SK-N-MC (cell line): ENCODE measurements at places on chromosomes 7 and 10.

- DNase-seq = no peak
These were observed 97.5 kb downstream of the FAM53B start for GRCh38 chr10:124646483-124647352.

DNA sequence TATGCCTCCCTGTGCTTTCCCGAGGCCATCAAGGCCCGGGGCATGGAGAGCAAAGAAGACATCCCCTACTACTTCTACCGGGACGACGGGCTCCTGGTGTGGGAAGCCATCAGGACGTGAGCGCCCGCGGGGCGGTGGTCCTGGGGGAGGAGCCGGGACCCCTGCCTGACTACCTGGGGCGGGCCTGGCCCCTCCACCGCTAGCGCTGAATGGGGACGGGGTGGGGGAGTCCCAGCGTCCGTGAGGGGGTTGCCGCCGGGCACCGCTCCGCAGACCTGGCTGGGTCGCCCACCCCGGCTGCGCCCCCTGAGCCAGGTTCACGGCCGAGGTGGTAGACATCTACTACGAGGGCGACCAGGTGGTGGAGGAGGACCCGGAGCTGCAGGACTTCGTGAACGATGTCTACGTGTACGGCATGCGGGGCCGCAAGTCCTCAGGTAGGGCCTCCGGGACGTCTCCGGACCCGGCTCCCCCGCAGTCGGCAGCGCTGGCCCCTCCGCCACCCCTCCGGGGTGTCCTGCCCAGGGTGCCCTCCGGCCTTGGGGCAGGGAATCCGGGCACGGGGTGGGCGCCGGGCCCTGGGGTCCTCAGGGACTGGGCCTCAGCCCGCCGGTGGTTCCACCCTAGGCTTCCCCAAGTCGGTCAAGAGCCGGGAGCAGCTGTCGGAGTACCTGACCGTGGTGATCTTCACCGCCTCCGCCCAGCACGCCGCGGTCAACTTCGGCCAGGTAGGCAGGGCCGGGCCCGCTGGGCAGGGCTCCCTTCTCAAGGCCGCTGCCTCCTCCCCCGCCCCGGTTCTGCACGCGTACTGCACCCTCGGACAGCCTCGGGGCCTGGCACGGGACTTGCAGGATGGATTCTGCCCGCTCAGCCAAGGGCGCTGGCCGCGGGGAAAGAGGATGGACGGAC lies 69.3 kb downstream of the ALOX5 start:
- DNase-seq = no peak

DNA sequence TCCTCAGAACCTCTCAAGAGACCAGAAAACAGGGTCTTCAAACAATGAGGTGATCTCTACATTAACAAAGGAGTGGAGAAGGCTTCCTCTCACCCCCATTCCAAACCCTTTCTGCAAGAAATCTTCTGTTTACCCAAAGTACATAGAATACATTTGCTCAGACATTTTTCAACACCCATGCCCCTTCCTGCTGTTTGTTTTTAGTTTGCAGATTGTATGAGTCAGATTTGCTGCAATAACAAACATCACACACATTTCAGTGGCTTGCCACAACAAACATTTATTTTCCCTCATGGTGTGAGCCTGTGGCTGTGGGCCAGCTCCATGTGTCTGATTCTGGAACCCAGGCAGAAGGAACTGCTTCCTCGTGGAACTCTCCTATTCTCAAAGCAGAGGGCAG lies 68.2 kb upstream of the BAIAP2L1 start:
- DNase-seq = no peak

DNA sequence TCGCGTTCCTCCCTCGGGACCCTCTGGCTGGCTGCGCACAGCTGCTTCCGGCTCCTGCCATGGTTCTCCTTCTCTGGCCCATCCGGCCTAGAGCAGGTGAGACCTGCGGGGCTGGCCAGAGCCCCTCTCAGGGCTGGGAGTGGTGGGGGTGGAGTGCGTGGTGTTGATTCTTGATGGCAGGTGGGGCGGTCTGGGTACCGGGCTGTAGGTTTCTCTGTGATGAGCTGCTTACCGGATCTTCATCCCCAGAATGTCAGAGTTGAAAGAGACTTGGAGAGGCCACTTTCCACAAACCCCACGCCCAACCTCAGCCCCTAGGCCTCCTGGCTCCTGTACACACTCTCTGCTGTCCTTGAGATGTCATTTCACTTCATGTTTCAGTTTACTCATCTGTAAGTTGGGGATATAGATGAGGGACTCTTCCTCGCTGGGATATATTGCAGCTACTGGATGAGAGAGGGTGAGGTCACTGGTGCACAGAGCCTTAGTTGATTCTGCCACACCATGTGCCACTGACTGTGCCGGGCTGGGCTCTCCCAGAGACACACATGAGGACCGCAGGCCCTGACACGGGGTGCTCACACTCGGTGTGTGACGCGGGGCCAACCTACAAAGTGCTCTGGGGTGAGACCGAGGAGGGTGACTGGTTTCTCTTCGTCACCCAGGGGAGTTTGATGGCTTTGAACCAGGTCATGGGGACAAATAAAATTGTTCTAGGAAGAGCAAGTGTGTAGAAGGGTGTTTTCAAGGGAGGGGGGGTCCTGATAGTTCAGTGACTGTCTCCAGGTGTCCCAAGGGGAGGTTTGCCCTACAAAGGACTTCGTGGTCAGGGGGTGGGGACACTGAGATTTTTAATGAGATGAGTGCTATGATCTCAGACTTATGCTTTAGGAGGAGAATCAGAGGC lies 29.5 kb downstream of the ZNF775 start:
- no peak for DNase-seq

GRCh38 chr10:26274391-26274790 lies 57.8 kb downstream of the GAD2 start:
- DNase-seq = no peak

GRCh38 chr7:107718456-107719193 lies 25.3 kb upstream of the CBLL1 start:
- DNase-seq = no peak

GRCh38 chr10:14736043-14736442 lies 38.7 kb downstream of the FAM107B start:
- DNase-seq = no peak

- DNase-seq = peak; percentile 100
These were observed 80.1 kb upstream of the CAPZA2 start for GRCh38 chr7:116782177-116782711.

- DNase-seq = no peak
These were observed 20.6 kb upstream of the HOXA13 start for GRCh38 chr7:27220440-27220955.

DNA sequence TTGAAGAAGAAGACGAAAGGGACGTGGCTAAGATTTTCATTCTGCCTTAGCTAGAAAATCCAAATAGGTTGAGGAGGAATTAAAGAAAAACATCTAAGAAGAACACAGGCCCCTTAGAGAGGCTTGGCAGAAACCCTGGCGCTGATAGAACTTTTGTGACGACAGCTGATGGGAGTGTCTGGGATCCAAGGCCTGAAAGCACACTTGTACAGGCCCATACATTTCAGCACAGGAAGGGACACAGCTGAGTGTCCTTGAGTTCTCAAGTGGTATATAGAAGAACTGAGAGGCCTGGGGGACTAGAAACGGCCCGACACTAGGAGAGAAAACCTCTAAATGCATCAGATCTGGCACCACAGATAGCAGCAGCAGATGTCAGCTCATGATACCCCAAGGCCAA lies 39.5 kb downstream of the PRPS1L1 start:
- no peak for DNase-seq

GRCh38 chr7:22842383-22842941 lies 19.8 kb upstream of the TOMM7 start:
- no peak for DNase-seq

DNA sequence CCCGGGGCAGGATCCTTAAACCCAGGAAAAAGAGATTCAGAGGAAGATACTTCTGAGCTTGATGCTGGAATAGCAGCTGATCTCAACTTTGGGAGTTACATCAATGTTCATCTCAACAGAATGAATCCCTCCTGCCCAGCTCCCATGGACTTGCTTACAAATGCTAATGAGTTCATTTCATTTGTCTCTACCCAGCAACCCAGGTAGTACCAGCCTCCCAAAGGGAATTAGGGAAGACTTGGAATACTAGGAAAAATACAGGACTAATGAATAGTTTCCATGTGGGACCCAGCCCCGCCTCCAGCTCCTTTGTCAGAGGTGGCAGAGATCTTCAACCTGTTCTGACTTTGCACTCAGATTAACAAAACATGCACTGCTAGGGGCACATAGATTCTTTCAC lies 22.1 kb upstream of the TCF7L2 start:
- no peak for DNase-seq

- DNase-seq = no peak
These were observed 808.1 kb downstream of the XPNPEP1 start for GRCh38 chr10:109115179-109115578.

GRCh38 chr7:156703209-156703608 lies 62.6 kb downstream of the RNF32 start:
- no peak for DNase-seq

GRCh38 chr7:45699015-45699309 lies 124.8 kb downstream of the ADCY1 start:
- no peak for DNase-seq

GRCh38 chr7:134685250-134685649 lies 38.6 kb downstream of the BPGM start:
- no peak for DNase-seq

GRCh38 chr10:10865913-10866312 lies 151.8 kb upstream of the CELF2 start:
- DNase-seq = no peak

DNA sequence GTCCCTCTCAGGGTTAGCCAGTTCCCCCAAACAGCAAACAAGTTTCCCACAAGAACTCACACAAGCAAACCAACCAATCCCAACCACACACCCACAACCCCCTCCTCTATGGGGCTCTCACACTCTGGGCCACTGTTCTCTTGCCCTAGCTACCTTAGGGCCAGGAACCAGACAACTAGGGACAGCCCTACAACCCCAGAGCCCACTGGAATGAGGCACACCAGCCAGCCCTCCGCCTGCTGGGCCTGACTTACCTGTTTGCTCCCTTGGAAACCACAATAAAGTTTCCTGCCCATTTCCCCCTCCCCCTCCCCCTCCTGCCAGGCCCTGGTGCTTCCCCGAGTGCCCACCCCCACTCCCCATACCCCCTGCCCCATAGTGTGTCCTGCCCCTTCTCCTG lies 132.6 kb downstream of the WDR11 start:
- DNase-seq = no peak

DNA sequence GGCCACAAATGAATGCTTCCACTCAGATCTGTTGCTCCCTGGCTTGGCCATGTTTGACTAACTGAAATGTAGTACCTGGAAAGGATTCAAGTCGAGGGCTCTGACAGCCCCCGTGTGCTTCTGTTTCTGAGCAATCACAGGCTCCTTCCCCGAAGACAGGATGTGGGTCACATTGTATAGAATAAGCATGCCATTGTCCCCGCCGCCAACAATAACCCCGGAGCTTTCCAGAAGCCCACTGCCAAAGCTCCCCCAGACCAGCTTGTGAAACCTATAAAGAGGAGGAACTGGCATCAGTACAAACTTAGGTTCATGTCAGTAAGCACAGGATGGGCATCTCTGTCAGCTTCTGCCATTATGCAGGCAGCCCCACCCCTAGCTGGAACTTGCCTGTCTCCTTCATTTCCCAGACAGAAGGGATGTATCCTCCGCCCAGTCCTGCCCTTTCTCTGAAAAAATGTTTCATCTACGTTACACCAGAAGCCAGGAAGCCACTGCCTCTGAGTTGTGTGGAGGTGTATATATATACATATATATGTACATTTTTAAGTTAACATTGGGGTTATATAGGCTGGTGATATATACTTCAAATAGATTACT lies 10.3 kb downstream of the SEC31B start:
- no peak for DNase-seq

DNA sequence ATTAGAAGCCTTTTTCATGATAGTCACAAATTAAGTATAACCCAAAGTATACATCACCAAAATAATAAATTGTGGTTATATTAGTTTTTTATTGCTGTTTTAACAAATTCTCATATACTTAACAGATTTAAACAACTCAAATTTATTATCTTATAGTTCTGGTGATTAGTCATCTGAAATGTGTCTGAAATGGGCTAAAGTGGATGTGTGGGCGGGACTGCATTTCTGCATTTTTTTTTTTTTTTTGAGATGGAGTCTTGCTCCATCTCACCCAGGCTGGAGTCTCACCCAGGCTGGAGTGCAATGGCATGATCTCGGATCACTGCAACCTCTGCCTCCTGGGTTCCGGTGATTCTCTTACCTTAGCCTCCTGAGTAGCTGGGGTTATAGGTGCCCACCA lies 891.5 kb upstream of the CELF2 start:
- DNase-seq = no peak

- DNase-seq = no peak
These were observed 15.5 kb upstream of the CRCP start for GRCh38 chr7:66099232-66099550.

DNA sequence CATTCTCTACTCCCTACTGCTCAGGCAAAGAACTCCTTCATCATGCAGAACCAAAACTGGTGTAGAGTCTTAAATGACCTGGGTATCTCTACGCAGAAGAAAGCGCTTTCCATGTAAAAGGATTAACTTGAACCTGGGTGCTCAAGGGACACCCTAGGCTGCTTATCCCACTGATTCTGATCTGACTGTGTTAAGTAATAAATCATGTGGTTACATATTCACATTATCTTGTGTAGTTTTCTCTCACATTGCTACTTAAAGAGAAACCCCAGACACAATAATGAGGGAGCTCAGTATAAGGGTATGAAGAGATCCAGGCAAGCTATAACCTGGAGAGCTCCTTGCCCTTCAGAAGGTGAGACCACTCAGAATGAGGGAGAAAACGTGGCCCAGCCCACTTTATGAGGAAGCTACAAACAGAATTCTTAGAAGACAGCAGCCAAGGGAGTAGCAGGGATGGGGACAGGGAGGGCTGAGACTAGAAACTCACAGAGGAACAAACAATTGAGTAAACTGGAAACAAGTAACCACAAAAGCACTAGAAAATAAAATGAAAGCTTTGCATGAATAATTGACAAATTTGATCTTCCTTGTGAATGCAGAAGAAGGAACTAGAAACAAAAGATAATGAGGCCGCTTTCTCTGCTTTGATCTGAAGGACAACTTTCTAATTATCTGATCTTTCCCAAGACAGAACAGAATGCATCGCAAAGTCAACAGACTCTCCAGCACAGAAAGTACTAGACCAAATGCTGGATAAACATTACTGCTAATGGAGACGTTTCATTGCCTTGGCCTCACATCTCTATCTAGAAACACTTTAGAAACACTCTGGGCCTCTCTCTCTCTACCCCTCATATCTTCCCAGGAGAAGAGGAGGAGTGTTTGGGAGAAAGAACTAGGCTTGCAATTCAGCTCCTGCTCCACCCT lies 76.1 kb downstream of the LRRC17 start:
- no peak for DNase-seq

- DNase-seq = no peak
These were observed 249.9 kb upstream of the SMIM30 start for GRCh38 chr7:113368256-113368655.

DNA sequence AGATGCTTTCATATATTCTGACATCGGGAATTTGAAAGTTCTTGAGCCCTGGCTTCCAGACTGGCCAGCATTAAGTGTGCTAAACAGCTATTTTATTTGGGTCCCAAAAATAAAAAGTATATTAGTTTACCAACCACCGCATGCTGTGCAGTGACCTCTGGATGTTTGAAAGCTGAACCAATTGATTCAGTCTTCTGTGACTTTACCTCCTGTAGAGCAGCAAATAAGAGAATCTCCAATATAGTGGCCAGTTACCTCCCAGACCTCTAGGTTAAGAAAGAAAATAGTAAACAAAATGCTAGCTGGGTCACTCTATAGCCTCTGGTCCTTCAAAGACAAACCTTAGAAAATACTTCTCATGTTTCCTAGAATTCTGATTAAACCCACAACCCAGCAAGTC lies 424.6 kb upstream of the NFE2L3 start:
- DNase-seq = no peak
